Endothelial cell of umbilical vein (primary cell): ENCODE measurements at places on chromosomes 3 and 15. TPM values are rescaled to one million over a fixed set of nuclear protein-coding genes. Genes with fewer than 3 reads are reported as not detected.

Gene SYNPR
- not detected in 2 replicates for total RNA-seq

Gene SLC7A14
- 0.02 and 0.07 TPM in 2 replicates for total RNA-seq

DNA sequence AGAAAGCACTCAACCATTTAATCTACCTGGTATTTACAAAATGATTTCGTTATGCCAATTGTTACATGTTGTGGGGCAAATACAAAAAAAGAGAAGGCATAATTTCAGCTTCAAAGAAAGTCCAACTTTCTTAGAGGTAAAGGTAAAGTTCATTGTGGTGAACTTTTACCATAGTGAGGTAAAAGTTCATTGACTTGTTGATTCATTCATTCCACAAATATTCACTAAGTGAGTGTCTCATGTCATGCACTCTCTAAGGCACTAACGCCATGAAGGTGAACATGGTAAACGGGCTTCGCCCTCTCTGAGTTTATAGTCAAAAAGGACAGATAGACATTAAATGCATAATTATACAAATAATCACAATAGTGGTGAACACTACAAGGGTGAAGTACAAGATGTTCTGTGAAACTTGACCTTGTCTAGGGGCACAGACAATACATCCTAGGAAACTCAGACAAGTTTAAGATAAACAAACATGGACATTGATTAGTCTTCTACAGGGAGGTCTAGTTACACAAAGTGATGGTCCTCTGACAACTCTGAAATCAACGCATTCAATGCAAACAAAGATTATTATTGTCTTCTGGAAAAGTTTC, 378.6 kb downstream of the MAGI1 start:
- no peaks in the 10 kb centered on the region for H3K27me3 ChIP-seq
- no peak for DNase-seq
- H3K36me3 ChIP-seq = no peaks in the 10 kb centered on the region
- H3K27ac ChIP-seq = no peak overlapping the region

DNA sequence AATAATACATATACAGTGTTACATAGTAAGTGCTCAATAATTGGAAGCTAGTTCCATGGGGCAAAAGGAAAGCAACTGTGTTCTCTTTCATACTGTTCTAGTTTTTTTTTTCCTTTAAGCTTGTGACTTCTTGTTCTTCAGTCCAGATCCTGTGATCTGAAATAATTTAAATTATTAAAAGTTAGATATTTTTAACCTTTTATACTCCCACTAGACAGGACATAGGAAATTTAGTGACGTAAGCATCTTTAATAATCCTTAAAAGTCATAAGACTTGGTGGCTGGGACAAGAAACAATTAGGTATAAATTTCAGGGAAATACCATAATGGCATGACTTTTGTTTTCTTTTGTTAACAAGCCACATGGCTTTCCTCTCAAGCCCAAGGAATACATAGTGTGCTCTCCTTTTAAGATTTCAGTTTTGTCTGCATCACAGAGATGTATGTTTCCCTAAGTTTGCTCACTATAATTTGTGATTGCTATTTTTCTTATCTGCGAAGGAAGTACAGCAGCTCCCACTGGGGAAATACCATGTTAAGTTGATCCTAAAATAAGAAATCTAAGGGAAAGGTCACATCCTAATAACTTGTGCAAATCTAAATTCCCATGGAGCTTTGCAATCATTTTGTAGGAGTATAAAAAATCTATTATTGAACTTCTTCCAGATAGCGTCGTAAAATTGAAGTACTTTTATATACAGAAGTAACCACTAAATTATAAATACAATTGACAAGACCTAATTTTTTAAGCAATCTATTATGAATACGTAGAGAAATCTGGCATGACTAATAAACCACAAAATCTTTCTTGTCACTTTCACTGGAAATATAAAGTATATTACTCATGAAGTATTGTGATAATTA, 30.1 kb downstream of the PPARG start:
- peak; percentile 57 for DNase-seq
- no peaks in the 10 kb centered on the region for H3K36me3 ChIP-seq
- H3K27me3 ChIP-seq = peaks cover 3% of the 10 kb centered on the region
- peaks cover 10% of the 10 kb centered on the region for H3K4me1 ChIP-seq

DNA sequence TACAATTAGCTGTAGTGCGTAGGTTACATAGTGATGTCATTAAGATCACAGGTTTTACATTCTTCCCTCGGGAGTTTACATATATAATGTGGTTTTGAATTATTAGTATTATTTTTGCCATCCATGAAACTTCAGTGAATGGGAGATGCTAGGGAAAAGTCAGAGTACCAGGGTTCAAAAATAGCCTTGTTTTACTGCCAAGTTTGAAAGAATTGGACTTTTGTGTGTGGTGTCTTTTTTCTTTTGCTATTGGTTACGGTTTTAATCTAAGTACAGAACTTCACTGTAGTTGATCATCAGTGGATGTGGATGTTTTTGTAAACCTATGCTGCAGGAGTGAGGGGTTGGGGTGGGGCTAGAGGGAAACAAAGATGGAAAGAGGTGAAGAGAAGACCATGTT, 20.7 kb downstream of the SLC25A26 start:
- H3K4me3 ChIP-seq = no peak overlapping the region
- no peaks in the 10 kb centered on the region for H3K4me1 ChIP-seq
- H3K27me3 ChIP-seq = no peaks in the 10 kb centered on the region
